Kidney epithelial cell (primary cell): ENCODE measurements at places on chromosomes 12 and 14. TPM values are rescaled to one million over a fixed set of nuclear protein-coding genes. Genes with fewer than 3 reads are reported as not detected.

The IFNG-AS1 gene
- not detected in 2 replicates for total RNA-seq

The KLRC1 gene
- not detected in 2 replicates for total RNA-seq

The EPS8 gene
- 17.8 and 19.2 TPM in 2 replicates for total RNA-seq

DNA sequence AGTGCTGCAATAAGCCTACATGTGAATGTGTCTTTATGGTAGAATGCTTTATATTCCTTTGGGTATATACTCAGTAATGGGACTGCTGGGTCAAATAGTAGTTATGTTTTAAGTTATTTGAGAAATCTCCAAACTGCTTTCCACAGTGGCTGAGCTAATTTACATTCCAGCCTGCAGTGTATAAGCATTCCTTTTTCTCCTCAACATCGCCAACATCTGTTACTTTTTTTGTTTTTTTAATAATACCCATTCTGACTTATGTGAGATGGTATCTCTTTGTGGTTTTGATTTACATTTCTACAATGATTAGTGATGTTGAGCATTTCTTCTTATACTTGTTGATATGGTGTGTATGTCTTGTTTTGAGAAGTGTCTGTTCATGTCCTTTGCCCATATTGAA lies 1186.2 kb downstream of the BCL11B start:
- no peak for DNase-seq

DNA sequence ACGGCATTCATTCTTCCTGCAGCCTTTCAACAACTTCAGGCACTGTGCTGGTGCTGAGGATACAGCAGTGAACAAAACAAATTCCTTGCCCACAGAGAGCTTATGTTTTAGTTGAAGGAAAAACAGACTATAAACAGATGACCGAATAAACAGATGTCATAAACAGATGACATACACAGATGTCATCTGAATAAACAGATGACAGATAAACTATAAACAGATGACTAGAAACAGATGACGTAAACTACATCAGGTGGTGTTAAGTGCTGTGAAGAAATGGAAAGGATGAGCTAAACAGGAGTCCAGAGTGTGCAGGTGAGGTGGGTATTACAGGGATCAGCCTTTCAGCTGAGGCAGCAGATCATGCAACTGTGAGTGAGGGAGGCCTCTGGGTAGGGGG lies 80.9 kb downstream of the FAR2 start:
- no peak for DNase-seq
